ENCODE measurements at places on chromosomes 11 and 22. TPM values are rescaled to one million over a fixed set of nuclear protein-coding genes. Genes with fewer than 3 reads are reported as not detected.

The OR8D1 gene
- not detected for polyA plus RNA-seq

The GAS2L1 gene
- polyA plus RNA-seq = 12.9 TPM

DNA sequence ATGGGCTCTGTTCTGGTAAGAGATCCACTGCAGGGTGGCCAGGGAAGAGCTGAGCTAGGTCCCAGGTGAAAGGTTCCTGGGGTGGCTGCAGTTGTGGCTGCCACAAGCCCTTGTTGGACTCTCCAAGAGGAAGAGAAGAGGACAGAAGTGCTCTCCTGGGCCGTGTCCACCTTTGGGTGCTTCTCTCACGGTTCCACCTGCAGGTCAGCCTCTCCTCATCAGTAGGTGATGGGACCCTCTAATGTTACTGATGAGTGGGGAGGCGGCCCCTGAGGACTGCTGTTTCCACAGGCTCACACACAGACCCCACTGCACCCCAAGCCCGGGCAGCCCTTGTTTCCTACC is 804.9 kb downstream of the BRD1 start:
- DNase-seq = no peak

- peak; percentile 88 for DNase-seq
These were observed 23.8 kb upstream of the OAF start for GRCh38 chr11:120186774-120187591.

- no peak for DNase-seq
These were observed 43.0 kb upstream of the RTL6 start for GRCh38 chr22:44540756-44541670.

The CBX6 gene
- polyA plus RNA-seq = 29.0 TPM

The IL10RA gene
- polyA plus RNA-seq = 6.3 TPM

DNA sequence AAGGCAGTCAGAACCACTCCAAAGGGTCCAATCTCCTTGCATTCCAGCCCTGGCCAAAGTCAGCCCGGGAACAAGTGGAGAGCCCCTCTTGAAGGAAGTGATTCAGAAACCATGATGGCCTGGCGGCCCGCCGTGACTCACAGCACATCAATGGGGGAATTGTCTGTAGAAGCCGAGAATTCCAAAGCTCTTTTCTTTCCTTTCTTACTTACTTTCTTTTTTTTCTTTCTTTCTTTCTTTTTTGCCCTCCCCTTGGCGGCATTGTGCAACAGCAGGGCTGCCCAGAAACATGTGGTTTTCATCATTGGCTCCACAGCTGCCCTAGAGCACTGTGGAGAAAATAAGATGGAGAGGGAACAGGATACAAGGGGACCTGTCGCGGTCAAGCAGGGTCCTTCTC is 140.2 kb upstream of the TIMP3 start:
- DNase-seq = no peak

GRCh38 chr11:102985850-102986249 is 30.3 kb upstream of the MMP13 start:
- DNase-seq = no peak

- no peak for DNase-seq
These were observed 8.2 kb downstream of the MTFP1 start for GRCh38 chr22:30433773-30434172.

DNA sequence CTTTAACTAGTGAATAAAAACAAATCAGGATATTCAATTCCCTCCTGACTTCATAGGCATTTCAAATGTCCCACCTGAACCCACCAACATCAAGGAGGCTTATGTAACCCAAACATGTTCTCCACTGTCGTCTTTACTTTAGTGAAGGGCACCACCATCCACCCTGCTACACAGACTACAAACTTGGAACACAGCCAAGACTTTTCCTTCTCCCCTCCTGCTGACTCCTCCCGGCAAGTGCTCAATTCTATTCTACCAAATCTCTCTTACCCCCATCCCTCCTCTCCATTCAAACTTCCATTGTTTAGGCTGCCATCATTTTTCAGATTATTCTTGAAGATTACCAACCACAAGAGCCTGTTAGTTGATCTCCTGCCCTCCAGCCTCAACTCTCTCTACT is 24.3 kb downstream of the SAAL1 start:
- DNase-seq = no peak

The VWCE gene
- polyA plus RNA-seq = 4.9 TPM

GRCh38 chr11:92285776-92286175 is 61.2 kb downstream of the FAT3 start:
- DNase-seq = no peak

- peak; percentile 52 for DNase-seq
These were observed 76.8 kb downstream of the C11orf58 start for GRCh38 chr11:16815047-16815767.

DNA sequence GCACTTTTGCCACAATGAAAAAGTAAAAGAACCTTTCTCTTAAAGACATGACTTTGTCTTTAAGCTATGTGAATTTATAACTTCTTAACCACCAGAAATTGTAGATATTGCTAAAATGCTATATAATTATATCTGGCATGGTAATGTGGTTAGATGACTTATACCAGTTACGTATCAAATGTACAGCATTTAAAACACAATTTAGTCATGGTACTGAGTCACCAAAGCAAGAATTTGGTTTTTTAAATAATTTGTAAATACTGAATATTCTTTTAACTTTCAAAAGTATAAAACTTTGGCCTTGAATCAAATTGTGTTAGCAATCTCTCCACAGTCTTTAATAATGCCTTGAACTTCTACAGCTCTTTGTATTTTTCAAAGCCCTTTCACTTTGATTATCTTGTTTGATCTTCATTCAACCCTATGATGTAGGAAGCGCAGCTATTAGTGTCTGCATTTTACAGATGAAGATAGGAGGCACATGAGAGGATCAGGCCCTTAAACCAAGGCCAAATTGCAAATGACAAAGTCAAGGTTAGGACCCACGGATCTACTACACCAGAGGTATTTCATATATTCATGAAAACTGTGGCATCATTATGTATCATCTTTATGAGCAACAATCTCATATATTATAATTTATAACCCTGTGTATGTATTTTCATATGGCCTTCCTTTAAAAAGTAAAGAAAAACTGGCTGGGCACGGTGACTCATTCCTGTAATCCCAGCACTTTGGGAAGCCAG is 4.4 kb upstream of the SYTL2 start:
- DNase-seq = no peak

DNA sequence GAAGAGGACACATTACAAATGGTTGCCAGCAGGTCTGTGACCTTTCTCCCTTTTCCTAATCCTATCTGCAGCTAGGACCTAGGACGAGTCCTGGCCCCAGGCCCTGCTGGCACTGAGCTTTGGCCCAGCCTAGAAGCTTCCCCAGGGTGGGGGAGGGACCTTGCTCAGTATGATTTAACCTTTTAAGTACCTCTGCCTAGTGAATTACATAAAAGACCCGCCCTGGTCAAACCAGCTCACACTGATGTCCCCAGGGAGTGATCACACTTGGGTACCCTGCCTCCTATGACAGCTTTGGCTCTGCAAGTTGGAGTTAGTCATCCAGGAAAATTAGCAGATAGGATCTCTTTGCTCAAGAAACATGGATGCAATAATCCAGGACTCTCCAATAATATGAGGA is 21.9 kb downstream of the ASCC2 start:
- DNase-seq = no peak

DNA sequence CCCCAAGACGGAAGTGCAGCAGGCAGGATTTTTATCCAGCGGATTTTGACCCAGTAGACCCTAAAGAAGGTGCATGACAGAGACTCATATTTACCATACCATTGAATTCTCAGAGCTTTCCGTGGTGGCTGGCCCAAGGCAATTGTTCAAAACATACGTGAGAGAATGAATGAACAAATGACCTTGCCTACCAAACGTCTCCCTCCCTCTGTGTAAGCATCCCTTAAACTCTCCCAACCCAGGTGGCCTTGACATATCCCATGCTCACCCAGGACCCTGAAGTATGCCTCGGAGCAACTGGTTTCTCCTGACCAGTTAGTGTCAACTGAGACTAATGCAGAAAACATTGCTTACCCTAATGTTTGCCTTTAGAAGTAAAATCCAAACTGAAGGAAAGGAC is 154.9 kb downstream of the TEAD1 start:
- no peak for DNase-seq

- DNase-seq = peak; percentile 59
These were observed 107.8 kb upstream of the MTNR1B start for GRCh38 chr11:92861634-92862033.

The RBMXL2 gene
- not detected for polyA plus RNA-seq

DNA sequence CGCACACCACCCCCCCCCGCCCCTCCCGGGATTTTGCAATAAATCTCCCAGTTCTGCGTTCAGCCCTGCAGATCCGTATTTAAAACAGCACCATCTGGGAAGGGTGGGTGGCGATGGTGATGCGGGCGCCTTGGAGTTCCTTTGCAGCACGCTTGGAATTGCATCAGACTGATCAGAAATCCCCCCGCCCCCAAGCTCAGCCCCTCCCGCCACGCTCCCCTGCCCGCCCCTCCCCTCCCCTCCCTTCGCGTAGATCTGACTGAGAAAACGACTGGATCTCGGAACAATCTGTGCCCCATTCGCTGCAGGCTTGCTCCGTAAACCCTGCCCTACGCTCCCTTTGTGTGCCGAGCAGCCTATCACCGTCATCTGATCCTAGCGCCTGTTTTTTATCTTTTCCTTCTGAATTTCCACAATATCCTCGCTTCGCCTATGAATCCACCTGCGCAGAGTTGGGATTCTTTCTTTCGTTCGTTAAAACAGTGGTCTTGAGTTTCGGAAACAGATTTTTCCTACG is 18.1 kb upstream of the BDNF start:
- no peak for DNase-seq

The FAM83F gene
- 0.10 TPM for polyA plus RNA-seq

DNA sequence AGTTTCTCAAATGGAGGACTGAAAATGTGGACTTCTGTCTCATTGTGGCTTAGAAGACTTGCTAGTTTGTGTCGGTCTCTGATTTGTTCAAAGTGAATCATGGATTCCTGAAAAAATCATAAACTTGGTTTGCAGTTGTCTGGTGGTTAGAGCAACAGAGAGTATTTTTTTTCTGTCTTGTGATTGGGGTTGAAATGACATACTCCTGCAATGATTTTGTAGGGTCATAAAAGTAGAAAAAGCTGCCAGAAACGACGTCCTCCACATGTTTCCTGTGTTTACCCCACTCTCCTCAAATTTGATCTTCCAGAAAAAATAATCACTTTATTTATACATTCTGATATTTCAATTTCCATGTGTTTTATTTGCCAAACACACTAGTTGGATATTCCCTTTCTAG is 219.2 kb upstream of the PGR start:
- DNase-seq = no peak

The GGTLC3 gene
- not detected for polyA plus RNA-seq

GRCh38 chr22:28656181-28656580 is 23.5 kb downstream of the TTC28 start:
- no peak for DNase-seq

The GLYAT gene
- polyA plus RNA-seq = not detected

DNA sequence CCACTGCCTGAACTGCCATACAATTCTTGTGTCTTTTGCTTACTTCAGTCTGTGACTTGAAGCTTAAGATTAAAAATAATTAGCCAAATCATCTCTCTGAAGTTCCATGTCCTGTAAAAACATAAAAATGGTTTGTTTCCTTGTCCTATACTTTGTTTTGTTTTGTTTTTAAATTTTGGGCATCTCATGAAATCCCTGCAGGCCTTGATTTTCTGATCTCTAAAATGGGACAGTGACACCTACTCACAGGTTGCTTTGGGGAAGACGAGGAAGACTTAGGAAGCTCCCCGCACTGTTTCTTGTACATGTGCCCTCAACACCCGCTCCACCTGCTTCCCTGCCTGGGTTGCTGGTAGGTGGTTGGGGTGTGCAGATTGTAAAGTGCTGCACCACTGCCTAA is 38.9 kb downstream of the TSPAN18 start:
- DNase-seq = no peak

DNA sequence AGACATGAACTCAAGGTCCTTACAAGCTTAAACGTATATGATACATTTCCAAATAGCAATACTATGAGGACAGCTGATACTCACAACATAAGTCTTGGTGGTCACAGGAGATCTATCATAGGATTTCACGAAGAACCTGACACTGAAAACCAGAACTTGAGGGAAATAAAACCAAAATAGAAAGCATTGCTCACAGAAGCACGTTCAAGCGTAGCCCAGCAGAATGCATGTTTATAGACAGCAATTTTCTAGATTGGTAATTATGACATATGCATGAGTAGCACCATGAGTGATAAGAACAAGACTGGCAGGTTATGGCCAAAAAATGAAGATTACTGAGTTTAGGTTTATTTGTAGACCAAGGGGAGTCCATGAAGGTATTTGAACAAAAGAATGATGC is 243.5 kb downstream of the ETS1 start:
- DNase-seq = no peak

Data from hindlimb muscle (tissue), 1 donor.